Breast epithelium (tissue), 4 donors: ENCODE measurements at places on chromosomes 5 and 9.

- DNase-seq, result no peak
These were observed 136.8 kb downstream of the ASTN2 start for GRCh38 chr9:117278020-117278419.

DNA sequence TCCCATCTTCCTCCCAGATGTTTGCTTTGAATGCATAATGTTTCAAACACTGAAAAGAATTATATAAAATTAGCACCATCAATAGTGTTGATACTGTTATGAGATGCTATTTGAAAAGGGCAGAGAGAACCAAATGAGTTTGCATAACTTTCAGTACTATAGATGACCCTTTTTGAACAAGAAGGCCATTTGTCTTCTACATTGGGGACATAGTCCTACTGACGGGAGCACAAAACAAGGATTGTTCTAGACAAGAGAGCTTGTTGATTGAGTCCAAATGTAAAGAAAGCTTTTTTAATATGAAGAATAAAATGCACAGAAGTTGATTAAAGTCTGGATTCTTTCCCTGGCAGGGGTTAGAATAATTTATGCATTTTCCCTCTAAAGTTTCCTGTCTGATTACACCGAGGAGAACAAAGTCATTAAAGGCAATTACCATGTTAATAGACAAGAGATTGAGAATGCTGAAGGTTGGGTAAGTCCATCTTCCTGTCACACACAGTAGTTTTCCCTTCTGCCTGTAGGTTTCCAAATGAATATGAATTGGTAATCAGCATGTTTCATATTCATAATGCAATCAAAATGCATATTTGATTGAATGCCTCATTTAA is 32.8 kb upstream of the ADCY2 start:
- DNase-seq, result no peak

DNA sequence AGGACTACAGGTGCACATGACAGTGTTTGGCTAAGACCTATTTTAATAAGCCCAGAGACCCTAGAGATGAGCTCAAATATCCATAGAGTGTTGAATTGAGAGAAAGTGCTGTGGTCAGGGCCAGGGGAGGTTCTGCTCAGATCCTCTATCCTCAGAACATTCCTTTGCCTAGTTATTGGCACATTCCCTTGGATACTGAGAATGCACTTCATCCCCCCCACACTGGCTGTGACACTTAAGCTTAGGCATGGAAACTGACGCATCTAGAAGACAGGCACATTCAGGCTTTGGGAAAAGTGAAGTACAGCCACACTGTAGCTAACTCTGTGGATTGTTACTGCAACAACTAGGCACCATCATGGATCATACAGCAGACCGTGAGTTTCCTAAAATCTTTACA is 27.1 kb upstream of the RASGRF2 start:
- no peak for DNase-seq

DNA sequence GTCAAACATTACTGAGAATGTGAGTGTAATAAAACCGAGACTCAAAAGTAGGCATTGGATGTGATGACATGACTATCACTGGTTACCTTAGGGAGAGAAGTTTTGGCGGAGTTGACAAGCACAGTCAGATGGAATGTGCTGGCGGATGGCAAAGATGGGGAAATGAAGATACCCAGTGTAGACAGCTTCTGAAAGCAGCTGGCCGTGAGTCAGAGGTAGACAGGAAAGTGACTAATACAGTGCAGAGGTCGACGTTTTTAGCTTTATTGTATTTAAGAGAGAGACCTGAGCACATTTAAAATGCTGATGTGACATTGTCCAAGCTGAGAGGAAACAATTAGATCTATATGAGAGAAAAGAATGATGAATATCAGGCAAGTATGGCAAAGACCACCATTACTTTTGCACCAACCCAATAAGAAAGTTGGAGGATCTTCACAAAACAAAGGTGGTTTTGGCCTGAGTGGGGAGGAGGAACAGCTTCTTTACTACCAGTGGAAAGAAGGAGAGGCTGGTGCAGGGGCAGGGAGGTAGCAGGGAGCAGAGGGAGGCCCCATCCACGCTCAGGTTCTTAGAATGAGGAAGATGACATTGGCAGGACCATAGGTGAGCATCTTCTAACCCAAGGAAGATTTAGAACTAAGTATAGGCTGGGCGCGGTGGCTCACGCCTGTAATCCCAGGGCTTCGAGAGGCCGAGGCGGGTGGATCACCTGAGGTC is 36.7 kb upstream of the KCNIP1 start:
- no peak for DNase-seq

- DNase-seq, result no peak
These were observed 97.8 kb upstream of the KLF4 start for GRCh38 chr9:107587191-107587963.

- DNase-seq, result no peak
These were observed 14.7 kb upstream of the CFAP157 start for GRCh38 chr9:127692071-127692470.

- no peak for DNase-seq
These were observed 76.8 kb downstream of the AMBP start for GRCh38 chr9:114001410-114001685.

DNA sequence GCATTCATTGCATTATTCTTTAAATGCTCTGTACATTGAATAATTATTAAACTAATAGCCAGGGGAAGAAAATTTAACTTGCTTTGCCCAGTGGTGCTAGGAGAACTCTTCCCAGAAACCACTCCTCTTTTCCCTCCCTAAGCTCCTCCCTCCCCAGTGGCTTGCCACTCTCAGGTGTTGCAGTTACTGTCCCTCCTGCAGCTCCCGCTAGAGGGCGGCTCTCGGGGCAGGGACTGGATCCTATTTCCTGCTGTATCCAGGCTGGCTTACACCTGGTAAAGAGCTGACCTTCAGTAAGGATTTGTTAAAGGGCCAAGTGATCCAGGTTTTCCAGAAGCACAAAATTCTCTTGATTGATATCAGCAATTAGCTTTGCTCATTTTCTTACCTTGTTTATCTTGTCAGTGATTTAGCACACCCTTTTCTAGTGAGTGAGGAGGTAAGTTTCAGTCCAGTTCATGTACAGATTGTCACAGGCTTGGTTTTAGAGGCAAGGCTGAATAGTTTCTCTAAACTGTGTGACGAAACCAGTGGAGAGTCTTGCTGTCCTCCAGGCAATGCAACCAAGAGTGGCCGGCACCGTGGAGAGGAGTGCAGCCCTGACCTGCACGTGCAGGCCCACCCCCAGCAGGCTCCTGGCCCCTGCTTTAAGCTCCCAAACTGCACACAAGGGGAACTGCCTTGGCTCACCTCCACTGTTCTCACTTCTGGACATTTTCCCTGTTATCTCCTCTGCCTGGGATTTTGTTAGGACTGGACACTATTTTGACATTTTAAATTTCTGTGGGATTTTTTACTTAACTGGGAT is 423.8 kb downstream of the SPOCK1 start:
- peak; percentile 79 for DNase-seq

DNA sequence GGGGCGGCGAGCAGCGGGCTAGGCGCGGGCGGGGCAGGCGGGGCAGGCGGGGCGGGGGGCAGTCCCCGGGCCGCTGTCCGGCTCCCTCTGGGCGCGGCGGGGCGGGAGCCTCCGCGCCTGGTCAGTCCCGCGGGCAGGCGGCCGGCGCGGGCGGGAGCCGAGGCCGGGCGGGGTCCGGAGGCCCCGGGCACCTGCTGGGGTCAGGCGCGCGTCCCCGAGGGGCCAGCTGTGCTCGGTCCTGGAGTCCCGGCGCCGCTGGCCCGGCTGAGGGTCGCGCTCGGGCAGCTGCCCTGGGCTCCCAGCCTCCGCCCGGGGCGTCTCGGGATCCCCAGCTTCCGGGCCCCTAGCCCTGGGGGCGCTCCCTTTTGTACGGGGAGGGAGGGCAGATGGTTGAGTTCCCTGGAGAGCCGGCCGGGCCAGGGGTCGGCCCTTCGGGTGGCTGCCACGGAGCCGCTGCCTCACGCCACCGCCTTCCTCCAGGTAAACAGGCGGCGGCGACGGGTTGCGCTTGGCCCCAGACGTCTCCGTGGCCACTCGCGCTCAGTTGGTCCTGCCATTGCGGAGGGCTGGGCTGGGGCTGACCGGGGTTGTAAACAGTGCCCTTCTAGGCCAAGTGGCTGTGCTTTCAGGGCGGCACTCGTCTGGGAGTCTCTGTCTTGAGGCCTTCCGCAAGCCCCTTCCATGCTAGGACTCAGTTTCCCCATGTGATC is 473 bp downstream of the ZBTB34 start:
- no peak for DNase-seq

DNA sequence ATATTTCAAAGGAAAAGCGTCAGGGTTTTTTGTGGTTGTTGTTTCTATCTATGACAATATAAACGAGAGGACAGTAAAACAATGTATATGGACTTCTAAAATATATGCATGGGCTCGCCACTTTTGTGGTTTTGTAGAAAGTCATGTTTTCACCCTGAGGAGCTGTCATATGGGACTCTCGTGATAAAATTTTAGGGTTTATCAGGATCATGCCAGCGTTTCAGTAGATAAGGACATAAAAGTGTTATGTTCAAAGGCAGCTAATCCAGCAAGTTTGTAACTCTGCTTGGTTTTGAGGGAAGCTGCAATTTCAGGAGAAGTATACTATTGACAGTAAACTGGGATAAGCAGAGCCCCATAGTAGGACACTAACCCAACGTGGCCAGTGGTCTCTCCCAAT is 120.3 kb downstream of the CDC42SE2 start:
- DNase-seq, result no peak

DNA sequence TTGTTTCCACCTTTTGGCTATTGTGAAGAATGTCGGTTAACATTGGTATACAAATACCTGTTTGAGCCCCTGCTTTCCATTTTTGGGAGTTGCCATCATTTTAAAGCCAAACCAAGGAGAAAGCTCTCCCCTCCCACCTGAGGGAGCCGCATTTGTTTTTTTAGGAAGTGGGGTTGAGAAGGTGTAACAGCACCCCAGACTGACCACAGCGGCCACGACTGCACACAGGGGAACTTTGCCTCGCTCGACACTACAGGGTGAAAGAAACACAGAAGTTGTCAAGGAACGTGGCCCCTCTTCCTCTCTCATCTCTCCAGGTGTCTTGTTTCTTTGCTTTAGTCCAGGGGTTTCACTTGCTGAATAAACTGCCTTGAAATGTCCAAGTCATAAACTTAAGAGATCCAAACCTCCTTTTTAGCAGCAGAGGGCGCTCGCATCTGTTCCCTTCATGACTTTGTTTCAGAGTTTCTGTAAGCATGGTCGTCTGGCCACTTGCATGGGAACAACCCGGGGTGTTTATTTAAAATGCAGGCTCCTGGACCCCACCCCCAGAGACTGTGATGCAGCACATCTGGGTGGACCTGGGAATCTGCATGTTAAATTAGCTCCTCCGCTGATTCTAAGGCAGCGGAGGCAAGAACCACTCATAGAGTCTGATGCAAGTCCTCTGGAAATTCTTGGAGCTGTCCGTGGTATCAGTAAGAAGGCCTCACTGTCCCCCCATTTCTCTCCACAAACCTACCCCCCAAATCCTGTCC is 2.1 kb upstream of the TTLL11 start:
- no peak for DNase-seq

DNA sequence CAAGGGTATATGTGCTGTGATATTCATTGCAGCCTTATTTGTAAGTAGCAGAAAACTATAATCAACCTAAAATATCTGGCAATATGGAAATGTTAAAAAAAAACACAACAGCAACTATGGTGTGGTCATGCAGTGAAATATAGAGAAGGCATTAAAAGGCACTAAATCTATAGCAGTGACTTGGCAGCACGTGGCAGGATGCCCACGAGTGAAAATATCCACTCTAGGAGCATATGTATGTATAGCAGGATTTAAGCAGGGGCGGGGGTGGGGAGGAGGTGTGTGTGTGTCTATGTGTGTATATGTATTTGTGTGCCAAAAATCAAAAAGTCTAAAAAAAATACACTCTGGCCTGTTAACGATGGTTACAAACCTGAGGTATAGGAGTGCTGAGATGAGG is 115.6 kb downstream of the RPS23 start:
- DNase-seq, result no peak

GRCh38 chr5:173733021-173733420 is 116.6 kb upstream of the BOD1 start:
- DNase-seq, result no peak

DNA sequence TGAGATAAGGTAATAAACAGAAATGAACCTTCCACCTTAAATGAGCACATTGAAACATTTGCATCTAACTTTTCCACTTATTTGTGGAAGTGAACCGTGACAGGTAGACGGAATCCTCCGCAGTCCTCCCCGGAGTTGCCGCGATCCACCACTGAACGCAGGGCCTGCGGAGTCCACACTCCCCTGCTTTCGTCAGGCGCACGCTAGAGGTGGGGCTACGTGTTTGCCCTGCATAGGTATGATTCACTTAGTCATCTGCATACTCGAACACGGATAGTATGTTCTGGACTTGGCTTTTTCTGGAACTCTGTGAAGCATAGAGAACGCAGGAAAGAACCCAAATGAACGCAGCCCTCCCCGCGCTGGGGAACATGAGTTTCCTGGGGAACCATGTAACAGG is 272.8 kb upstream of the IRX4 start:
- DNase-seq, result no peak
